Left renal cortex interstitium (tissue), 4 donors: ENCODE measurements at places on chromosomes 3 and 15. TPM values are rescaled to one million over a fixed set of nuclear protein-coding genes. Genes with fewer than 3 reads are reported as not detected.

- DNase-seq = no peak
Observed at GRCh38 chr3:15521573-15521965, at the start of gene COLQ. COLQ (minus strand) TSS chr3:15521706; CDS start chr3:15521625, 81 bp downstream.

Gene TRIM42
- polyA plus RNA-seq = not detected

Gene ANKDD1A
- polyA plus RNA-seq = 4.2 TPM

- DNase-seq = no peak
Observed at GRCh38 chr15:61106044-61106834, 122.9 kb downstream of the RORA start.

- DNase-seq = no peak
Observed at GRCh38 chr3:196792771-196793170, 53.1 kb downstream of the PAK2 start.

- DNase-seq = peak; percentile 56
Observed at GRCh38 chr3:170037463-170038433, at the start of gene GPR160. GPR160 (plus strand) TSS chr3:170037995; CDS start chr3:170083973, 45,978 bp downstream.

DNA sequence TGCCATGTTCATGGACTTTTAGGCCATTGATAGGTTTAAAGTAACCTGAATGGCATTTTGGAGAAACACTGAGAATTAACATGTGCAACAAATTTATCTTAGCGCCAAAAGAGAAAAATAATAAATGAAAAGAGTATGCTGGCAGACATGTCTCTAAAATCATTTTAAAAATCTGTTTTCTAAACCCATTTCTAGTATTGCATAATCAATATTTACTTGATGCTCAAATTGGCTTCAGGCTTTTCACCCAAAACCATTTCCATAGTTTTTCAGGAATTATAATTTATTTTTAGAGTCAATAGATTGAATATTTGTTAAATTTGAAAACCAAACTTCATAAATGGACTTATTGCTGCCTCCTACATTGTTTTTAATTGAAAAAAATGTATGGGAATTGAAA is 423.0 kb downstream of the PLOD2 start:
- no peak for DNase-seq

DNA sequence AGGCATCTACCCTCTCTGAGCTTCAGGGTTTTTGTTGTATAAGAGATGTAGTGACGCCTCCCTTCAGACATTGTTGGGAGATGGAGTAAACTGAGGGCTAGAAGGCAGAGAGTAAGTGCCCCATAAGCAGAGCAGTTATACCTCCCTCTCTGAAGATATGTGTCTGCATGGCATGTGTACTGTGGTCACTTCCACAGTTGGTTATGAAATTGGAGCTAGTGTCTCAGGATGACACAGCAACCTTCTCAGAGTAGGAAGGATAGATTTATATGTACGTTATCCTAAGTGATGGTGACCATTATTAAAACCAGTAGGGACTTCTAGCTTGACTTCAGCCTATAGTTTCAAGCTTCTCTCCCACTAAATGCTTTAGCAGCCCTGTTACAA is 17.9 kb downstream of the PXK start:
- DNase-seq = no peak

- no peak for DNase-seq
Observed at GRCh38 chr3:117622171-117622841, 912.7 kb downstream of the TUSC7 start.

Gene GBE1
- polyA plus RNA-seq = 30.6 TPM

GRCh38 chr15:73629798-73630429 is 3.3 kb downstream of the NPTN start:
- DNase-seq = no peak
